ENCODE measurements at places on chromosomes 11 and 22.

DNA sequence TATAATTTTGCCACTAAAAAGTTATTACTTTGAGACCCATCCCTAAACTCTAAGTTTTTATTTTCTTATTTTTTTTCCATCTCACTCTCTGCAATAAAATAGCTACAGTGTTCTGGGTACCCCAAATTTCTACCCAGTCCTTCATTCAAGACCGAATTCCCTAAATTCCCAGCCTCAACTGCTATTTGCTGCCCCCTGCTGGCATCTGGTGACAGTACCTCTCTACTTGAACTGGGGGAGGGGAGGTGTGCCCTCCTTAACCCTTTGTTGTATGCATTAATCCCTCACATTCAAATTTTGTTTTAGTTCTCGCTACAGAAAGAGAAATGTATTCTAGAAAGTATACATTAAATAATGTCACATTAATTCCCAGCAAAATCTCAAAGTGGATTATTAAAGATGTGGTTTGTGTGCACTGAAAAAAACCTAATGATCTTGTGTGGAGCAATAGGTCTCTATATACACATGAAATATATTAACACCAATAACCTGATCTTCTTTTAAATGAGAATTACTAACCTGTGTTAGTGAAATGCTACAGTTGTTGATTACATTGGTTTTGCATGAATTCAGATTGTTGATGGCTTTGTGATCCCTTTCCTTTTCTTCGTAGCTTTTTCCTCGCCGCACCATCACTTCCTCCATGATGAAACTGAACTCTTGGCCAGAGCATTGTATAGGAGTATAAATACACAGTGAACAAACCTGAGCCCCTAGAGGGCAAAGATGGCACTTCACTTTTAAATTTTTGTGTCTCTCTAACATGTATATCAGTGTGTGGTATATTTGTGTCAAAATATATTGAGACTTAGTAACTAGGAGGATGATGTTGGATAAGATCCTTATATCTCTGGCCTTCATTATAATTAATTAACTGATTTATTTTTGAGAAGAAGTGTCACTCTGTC lies 590.0 kb downstream of the METTL15 start:
- no peak for DNase-seq

DNA sequence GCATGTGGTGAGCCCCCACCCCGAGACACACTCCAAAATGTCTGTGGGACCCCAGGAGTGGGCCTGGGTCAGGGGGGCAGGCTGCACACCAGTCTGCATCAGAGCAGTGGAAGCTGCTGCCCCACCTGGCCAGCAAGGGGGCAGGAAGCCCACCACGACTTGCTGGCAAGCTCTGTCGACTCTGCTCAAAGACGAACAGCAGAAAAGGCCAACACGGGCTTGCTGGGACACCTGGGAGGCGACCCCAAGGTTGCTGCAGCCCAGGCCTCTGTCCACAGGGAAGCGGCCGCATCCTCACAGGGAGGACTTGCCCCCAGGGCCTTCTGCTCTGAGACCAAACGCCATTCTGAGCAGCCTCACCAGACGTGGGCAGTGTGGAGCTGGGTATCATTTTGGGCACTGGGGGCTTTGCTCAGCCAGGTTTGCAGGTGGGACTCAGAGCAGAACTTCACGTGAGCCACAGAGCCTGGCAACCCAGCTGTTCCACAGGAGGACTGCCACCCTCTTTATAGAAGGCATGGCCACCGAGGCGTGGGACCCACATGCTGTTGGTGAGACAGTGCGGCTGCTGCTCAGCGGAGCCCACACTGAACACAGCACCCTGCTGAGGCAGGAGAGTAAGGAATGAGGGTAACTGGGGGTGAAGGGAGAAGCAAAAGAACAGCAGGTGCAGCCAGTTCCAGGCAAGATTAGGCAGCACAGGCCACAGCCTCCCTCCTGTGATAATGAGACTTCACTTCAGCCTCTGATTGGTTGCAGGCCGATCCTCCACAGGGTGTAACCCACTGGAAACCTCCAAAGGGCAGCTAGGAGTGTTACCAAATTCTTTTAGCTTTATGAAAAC lies 11.0 kb downstream of the IL17REL start:
- DNase-seq: no peak

- DNase-seq: peak; percentile 50
Observed at GRCh38 chr11:2194877-2195755, 23.5 kb upstream of the TH start.

DNA sequence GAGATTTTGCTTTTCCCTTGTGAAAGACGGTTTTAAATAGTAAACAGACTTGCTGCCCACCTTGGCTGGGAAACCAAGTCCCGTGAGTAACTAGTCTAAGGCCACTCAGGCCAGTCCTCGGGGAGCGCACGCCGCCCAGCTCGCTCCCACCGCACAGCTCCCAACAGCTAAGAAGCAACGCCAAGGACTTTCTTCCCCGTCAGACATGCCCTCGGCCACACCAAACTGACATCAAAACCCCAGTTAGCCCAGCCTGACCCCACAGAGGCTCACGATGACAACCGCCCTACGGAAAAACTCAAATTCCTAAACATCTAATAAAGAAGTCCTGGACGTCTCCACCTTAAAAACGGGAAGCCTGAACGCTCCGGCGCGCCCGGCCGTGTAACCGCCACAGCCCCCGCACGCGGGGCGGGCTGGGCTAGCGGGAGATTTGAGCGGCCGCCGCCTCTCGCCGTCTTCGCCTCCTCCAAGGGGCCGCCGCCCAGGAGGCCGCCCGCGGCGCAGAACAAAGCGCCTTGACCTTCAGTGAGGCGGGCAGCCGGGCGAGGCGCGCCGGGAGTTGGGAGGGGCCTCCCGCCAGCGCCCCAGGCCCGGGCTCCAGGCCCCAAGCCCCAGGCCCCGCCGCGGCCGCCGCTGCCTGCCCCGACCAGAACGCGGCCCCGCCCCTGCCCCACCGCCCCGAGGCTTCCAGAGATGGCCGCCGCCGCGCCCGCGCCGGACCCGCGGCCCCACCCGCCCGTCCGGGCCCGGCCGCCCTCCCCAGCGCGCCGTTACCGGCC lies 486 bp downstream of the NAP1L4 start:
- no peak for DNase-seq

DNA sequence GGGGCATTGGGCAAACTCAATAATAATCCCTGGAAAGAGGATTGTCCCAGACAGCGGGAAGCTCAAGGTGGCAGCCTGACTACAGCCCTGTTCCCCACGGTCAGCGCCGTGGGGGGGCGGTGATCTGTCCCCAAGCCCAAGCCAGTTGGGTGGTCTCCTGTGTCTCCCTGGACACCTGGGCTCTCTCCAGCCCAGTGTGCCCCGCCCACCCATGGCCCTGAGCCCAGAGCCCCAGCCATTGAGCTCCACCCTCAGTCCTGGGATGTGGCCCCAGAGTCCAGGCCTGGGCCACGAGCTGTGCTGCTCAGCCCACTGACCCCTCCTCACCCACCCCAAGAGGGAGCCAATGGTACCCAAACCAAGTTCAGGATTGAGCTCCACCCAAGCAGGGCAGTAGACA lies 27.9 kb upstream of the PDE2A start:
- no peak for DNase-seq

DNA sequence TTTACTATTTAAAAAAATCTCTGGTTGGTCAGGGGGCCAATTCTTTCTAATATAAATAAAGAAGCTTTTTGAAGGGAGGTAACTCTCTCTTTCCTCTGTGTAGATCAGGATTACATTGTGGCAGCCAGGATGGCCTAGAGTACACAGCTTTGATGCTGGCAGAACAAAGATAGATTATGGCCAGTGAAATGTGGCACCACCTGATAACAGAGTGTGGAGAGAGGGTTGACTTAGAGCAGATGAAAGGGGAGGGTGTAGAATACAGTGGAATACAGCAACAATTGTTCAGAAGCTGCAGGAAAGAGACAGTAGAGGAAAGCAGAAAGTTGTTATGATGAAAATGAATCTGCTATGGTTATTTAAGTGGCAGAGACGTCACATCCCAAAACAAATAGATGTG lies 99.0 kb downstream of the FAR1 start:
- no peak for DNase-seq

DNA sequence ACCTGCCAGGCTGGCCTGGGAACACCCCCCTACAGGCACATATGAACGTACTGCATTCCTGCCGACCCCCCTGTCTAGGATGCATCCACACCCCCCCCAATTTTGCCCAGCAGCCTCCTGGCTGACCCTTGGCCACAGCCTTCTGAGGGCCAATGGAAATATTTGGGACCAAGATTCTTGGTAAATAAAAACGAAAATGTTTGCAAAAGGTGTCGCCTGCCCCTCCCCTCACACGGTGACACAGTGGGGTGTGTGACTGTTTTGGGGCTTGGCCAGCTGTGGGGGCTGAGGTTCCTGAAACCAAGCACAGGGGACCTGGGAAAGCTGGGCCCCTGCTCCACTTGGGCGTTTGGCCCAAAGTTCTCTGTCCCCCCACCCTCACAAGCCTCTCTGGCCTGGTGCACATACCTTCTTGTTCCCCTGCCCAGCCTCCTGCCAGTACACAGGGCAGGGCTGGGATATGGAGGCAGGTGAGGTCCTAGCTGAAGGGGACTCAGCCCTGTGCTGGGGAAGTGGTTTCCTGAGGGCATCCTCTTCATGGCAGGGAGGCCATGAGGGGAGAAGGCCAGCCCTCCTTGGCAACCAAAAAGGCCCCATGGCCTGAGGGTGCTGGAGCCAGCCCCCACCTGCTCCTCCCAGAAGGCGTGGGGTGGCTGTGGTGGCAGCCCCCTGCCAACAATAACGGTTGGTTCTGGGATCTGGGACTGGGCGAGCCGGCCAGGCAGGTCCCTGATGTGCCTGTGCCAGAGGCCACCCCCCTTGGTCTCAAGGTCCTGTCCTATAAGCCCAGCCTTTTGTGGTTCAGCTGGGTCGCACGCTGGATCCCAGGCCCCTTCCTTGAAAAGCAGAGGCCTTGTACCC lies 2.1 kb upstream of the CRACR2B start:
- DNase-seq: no peak

DNA sequence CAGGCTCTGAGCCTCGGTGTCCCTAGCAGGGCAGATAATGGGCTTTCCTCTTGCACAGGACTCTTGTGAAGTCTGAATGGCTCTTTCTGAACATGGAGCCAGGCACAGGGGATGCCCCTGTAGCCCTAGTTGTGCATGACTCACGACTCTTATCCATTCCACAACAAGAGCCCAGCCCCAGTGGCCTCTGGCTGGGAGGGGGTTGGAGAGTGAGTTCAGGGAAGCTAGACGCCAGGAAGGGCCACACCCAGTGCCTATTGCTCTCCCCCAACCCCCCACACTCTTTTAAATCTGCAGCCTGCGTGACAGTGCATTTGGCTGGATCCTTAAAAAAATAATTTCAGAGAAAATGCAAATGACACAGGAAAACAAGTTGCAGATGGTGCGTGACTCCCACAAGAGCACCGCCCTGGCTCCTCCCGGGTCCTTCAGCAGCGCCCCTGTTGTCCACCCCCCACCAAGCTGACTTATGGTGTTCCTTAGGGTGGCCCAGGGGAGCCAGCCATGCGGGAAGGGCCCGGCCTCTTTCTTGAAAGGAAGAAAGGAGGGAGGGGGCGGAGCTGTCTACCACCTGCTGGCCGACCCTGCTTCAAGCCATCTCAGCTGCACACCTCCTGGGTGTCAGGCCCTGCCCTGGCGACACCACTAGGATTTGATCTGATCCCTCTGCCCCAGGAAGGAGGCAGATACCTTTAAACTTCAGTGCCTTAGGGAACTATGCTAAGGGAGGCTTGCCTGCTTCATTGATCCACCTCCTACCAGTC lies 74.7 kb downstream of the MN1 start:
- DNase-seq: no peak

GRCh38 chr11:124207102-124207792 lies 24.1 kb downstream of the OR10D3 start:
- no peak for DNase-seq

- no peak for DNase-seq
Observed at GRCh38 chr11:123304828-123305466, 109.9 kb upstream of the CLMP start.

GRCh38 chr22:42919199-42919598 lies 62.1 kb upstream of the ARFGAP3 start:
- peak; percentile 38 for DNase-seq

GRCh38 chr11:111306321-111306720 lies 8.0 kb downstream of the POU2AF3 start:
- DNase-seq: no peak
